ENCODE measurements at places on chromosomes 3 and 15.

DNA sequence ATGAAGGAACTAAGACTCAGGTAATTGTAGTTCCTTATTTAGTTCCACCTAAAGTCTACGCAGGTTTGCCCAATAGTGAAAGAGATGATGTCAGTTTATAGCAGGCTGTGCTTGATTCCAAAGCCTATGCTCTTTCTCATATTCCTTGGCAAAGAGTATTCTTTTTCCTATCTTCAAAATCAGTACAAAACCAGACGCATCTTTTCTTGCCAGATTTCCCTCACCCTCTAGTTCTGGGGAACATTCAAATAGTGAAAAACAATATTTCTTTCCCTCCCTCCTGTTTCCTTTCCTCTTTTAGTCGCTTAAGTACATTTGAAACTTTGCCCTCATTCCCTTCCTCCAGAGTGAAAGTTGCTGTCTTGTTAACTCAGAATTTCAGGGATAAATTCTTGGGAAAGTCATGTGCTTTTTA is 134.6 kb upstream of the PDZRN3 start:
- no peak for DNase-seq

DNA sequence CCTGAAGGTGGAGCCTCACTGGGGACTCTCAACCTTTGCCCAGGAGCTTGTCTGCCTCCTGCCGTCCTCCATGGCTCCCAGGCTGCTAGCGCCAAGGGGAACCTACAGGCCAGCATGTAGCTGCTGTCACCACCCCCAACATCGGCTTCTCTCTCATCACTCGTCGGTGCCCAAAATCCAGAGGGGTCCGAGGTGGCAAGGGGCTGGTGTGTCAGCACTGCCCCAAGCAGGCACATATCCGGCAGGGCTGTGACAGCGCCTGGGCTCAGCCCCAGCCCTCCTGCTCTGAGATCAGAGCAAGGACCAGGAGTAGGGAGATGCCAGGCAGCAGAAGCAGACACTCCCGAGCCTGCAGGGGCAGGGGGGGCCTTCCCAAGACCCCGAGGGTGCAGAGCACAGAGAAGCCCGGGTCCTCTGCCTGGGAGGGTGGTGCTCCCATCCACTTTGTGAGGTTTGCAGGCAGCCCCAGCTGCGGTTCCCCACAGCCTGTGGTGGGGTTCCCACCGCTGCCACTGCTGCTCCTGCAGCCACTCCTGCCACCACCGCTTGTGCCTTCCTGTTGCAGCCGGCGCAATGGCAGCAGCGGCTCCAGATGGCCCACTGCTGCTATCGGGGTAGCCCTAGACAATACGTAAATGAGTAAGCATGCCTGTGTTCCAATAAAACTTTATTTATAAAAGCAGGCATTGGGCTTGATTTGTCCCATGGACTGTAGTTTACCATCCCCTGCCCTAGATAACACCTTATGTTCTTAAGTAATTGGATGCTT is 451.0 kb downstream of the EPHA6 start:
- no peak for DNase-seq

DNA sequence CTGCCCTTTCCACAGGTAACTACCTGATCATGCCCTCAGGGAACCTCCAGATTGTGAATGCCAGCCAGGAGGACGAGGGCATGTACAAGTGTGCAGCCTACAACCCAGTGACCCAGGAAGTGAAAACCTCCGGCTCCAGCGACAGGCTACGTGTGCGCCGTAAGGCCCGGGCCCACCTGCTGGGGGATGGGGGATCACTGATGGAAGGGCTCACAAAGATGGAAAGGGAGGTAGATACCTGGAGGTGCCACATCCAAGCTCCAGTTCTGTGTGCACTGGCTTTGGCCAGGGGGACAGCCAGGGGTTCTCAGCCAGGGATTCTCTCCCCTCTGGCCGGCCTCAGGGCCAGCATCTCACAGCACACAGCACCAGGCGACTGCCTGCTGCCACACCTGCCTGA is 59.4 kb downstream of the BOC start:
- DNase-seq, result no peak

DNA sequence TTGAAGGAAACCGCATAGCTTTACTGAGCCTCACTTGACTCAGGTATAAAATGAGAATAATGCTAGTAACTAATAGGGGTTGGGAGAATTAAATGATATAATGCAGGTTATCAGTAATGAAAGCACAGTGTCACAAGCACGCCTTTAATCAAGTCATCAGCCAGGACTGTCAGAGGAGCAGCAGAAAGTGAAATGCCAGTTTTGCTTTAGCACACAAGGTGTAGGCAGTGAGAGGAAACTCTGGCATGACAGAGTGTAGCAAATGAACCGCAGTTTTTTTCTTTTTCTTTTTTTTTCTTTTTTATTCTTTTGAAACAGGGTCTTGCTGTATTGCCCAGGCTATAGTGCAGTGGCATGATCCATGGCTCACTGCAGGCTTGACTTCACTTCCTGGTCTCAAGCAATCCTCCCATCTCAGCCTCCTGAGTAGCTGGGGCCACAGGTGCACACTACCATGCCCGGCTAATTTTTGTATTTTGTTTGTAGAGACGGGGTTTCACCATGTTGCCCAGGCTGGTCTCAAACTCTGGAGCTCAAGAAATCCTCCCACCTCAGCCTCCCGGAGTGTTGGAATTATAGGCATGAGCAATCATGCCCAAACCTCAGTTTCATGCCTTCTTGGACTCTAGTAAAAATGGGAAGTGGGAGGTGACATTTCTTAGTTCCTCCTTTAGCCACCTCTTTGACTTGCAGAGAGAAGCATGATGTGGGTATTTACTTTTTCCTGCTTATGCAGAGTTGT is 9.7 kb upstream of the SCAANT1 start:
- peak; percentile 37 for DNase-seq

DNA sequence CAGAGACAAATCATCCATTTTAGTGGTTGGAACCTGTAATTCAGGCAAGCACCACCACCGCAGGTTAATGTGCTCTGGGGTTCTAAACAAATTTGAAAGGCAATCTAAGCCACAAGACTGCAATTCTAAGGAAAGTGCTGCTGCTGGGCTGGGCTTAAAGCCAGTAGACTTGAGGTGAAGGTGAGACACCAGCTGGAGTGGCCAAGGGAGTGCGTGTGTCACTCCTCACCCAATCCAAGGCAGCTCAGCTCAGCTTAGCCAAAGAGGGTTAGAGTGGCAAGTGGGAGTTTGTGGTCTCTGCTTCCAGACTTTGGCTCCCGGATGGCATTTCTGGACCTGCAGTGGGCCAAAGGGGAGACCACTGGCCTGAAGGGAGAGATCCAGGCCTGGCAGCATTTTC is 1655.6 kb downstream of the SI start:
- DNase-seq, result no peak

- DNase-seq, result no peak
Measured at GRCh38 chr15:70815604-70816003, 38.4 kb downstream of the LARP6 start.

- DNase-seq, result no peak
Measured at GRCh38 chr3:51191768-51192167, 193.3 kb upstream of the MANF start.

DNA sequence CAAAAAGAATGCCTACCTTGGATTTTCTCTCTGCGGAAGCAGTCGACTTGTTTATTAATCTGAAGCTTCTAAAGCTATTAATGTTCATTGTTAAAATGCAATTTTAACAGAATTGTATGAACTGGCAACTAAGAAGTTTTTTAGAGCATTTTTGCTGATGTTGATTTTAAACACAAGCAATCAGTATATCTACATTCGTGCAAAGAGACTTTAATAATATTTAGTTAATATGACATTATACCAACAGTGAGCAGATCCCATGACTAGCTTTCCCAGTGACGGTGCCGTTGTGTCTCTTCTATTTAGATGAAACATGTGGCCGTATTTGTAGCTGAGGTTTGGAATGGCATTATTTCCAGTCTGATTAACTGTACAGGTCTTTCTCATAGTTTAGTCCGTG is 88.0 kb downstream of the PEX5L start:
- no peak for DNase-seq

GRCh38 chr3:186986816-186987215 is 56.5 kb downstream of the ST6GAL1 start:
- no peak for DNase-seq

GRCh38 chr3:141477224-141477623 is 9.6 kb upstream of the RASA2 start:
- no peak for DNase-seq

DNA sequence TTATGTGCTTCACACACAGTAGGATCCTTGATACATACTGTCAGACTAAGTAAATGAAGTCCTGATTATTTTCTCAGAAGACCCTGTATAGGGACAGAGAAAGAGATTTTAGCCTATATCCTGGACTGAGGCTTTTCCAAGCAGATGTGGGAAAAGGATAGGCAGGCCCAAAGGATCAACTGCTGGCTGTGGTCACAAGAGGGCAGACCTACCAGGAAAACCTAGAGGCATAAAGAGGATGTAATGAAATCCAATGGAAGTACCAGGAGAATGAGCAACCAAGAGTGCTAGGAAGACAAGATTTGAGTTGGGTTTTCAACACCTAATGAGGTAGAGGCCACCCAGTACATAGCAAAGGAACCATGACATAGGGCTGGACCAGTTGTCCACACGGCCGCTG is 23.1 kb downstream of the DCLK3 start:
- DNase-seq, result no peak

GRCh38 chr15:68154923-68155559 is 50.1 kb downstream of the CALML4 start:
- peak; percentile 14 for DNase-seq

- DNase-seq, result no peak
Measured at GRCh38 chr3:10702961-10703740, 112.9 kb upstream of the SLC6A11 start.

DNA sequence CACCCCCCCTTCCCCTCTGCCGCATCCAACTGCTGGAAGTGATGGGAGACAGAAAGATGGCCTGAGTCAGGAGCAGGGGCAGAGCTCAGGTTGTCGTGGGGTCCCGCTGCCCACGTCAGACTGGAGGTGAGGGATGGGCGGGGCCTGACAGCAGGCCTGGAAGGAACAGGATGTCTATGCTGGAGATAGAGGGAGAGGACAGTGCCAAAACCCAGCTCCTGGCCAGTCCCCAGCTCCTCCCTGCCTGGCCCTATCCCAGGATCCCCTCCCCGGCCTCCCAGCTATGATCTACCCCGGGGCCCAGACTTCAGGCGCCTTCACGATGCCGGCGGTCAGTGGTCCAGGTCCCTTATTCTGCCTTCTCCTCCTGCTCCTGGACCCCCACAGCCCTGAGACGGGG is at the start of gene LMAN1L:
LMAN1L (plus strand) TSS at position 303 of the 400 bp plus-strand sequence; CDS start at position 323, 20 bp downstream.
- no peak for DNase-seq

GRCh38 chr3:71271596-71271995 is 311.9 kb downstream of the FOXP1 start:
- no peak for DNase-seq

GRCh38 chr3:123158330-123158729 is 43.4 kb upstream of the SEC22A start:
- no peak for DNase-seq

DNA sequence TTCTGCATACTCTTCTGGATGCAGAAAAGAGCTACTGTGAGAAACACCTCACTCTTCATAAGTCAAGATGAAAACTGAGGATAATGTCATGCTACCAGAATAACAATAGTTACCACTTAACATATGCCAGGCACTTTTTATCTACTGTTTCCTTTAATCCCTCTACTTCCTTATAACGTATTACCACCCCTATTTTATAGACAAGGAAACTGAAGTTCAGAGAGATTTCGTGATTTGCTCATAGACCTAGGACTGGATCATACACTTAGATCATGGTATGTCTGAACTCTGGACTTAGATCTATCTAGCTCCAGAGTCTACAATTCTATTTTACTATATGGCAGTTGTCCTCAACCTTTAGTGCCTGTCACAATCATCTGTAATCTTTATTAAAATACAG is 155.7 kb upstream of the TSPAN3 start:
- DNase-seq, result no peak

DNA sequence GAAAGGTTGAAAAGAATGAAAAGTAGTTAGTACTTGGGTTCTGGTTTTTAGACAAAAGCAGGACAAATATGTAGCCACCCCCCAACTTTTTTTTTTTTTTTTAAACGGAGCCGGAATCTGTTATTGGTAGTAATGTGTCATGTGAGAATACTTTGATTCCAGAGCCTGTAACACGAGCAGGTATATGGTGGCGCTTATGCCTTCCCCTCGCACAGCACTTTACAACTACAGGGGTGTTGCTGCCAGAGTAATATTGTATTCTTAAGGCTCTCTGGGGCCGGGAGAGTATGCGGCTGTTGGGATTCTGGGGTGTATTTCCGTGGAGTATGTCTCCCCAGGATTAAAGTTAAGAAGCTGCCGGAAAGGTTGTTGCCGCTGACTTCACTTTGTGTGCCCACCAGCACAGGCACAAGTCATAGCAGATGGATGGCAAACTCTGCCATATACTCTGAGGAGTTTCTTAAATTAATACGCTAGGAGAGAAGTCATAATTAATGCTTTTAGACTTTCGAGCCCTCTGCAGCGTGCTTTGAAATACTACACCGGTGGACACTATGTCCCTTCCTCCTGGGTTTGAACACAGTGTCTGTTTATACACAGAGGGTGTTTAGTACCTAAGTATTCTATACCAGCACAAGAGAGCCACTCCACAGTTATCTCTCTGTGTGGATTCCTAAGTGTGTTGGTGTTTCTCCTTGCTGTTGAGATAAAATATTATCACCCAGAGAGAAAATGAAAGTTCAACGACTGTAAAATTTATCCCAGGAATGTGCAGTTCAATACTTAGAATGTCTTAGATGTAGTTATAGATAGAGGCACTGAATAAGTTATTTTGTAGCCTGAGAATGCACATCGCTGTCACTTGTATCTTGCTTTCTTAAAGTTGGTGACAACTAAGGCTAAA is 1.4 kb downstream of the MBNL1 start:
- DNase-seq, result no peak

DNA sequence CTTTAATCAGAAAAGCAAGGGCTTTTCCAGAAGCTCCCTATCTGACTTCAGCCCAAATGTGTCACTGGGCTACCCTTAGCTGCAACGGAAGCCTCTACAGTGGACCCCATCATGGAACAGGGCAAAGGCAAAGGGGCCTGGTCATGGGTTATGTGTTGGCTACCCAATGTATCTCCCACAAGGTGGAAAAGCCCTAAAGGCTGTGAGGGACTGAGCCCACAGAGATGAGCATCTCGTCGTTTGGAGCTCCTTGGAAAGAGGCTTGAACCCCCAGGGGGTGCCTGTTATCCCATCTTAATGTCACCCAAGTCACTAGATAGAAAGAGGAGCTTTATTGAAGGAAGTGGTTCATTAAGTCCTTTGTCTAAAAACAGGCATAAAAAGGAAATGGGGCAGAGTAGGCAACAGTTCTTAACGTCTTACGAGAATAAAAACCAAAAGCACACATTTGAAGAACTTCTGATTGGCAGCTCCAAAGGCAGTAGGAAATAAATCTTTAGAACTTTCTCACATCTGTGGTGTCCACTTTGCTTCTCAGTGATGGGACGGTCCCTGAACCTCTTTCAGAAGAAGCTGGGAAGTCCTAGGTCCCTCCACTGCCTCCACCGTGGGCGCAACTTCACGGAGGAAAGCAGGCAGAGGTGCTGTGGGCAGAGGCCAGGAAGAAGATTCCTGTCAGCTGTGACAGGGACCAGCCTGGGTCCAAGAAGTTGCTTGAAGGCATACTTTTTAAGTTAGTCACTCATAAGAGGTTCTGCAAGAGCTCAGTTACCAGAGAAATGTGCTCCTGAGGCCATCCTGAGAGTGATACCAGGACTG is 93.7 kb downstream of the MYLK start:
- no peak for DNase-seq

Measured in memory B cell (primary cell).